ENCODE measurements at places on chromosomes 2 and 18.

DNA sequence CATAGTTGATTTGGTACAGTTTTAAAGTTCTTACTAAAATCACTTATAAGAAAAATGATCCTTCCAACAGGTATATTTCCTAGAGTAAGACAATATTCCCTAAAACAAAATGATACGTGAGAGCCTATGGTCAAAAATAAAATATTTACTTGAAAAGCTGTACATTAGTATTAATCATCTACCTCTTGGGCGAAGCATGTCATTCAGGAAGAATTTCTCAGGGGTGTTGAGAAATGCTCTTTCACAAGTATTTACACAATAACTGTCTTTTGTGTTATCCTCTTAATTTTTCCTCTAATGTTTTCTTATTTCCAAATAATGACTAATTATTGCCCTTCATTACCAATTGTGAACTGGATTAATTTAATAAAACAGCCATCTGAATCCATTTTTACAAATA, 466.3 kb downstream of the SATB2 start:
- no peak for DNase-seq

DNA sequence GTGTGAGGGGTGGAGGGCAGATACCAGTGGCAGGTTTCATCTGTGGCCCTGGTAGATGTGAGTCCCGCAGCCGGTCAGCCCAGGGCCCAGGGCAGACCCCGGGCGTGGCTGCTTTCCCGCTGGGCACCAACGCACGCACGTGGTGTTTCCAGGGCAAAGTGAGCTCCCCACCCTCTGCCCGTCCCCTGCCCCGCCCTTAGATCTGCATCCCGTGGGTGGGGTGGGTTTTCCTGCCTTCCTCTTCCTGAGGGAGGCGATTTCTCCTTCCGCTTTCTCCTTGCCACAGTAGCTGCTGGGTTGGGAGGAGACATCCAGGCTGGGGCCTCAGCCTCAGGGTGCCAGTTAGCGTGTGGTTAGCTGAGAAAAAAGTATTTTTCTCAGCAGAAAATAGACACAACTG, 49.6 kb downstream of the ODC1 start:
- peak; percentile 91 for DNase-seq

GRCh38 chr2:119431155-119431975, at the start of gene TMEM37:
TMEM37 (plus strand) TSS chr2:119431854; CDS start chr2:119431904, 50 bp downstream.
- DNase-seq: no peak

DNA sequence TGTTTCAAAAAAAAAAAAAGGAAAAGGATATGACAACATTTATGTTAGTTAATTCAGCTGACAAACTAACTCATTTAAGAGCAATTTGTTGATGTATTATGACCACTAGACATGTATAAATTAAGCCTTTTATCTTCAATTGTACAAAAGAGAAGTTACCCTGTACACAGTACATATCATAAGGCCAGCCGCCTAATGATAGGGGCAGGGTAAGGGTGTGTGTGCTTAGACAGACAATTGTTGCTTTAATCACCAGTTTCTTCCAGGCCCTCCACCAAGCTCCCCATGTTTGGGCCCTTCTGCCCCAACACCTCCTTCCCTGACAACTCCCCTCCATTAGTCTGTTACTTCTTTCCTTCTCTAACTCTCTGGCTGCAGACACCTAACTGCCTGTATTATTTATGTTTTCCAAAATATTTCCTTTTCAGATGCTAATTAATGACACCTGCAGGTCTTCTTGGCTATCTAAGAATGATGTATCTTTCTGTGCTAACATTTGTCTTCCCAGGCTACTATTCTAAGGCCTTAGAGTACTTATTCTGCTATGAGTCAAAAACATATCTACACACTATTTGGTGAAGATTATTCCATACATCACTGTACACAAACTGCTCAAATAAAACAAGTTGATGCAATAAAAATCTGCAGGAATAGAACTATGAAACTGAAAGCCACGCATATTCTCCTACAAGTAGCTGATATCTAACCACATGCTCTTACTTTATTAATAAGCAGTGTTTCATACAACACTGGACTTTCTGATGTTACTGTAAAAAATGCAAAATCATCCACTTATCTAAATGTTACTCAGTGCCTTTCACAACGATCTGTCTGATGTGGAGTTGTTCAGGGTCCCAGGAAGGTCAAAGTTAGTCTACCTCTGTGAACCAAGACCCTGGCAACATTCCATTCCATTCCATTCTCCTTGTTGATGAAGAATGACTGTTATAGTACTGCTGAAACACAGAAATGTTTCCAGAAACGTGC, 26.4 kb downstream of the TMEM131 start:
- no peak for DNase-seq

DNA sequence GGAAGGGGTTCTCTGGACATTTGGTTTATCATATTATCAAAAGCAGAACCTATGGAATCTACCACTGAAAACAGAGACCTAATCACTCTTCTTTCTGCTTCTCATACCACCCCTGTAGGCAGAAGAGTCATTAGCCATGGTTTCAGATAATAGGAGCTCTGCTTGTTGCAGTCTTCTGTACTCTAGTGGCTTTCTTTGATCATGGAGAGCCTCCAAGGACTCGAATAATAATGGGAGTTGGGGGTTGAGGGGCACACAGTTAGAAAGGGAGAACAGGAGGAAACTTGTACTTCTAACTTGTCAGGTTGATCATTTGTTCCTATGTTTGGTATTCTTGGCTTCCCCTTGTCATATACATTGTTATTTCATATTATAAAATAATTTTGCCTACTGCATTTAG, 52.3 kb upstream of the VWC2L start:
- no peak for DNase-seq

GRCh38 chr2:124296470-124296869, 271.4 kb downstream of the CNTNAP5 start:
- no peak for DNase-seq

DNA sequence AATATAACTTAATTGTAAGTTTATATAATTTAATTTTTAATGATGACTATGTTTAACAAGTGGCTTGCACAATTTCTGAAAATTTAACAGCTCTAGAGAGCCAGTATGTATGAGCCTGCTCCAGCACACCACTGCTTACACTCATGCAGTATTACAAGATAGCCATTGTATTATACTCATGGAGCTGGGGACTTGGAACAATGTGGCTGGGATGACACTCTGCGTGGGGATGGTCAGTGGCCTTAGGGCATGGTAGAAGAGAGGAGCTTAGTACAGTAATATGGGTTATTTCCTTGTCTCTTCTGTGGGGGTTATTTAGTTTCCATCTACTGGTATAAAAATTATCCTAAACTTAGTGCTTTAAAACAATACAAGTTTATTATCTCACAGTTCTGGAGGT, 105.1 kb upstream of the STON1 start:
- DNase-seq: no peak

DNA sequence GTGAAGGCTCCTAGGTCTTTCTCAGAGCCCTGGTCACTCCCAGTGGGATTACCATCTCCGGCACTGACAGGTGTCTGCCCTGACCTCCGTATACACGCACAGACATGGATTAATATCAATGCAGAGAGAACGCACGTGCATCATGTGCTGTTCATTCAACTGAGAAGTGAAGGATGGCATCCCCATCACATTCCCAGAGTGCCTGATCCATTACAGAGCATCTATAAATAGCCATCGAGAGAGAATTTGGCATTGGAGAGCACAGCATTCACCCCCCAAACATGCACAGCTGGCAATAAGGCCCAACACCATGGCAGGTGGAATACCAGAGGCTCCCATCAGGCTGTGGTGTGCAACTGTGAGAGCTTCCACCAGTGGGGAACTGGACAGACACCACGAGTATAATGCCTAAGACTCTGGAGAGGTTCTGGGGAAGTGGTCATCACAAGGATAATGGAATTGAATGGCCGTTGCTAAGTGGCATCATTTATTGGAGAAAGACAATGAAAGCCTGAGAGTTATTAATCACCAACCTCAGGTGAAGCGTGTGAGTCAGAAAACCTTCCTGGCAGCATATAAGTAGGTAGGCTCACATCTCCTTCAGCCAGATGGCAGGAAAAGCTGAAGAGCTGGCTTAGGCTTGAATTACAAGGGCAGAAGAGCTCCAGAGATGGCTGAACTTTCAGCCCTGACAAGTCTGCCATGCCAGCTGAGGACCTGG, 244.5 kb upstream of the ID2 start:
- DNase-seq: no peak

DNA sequence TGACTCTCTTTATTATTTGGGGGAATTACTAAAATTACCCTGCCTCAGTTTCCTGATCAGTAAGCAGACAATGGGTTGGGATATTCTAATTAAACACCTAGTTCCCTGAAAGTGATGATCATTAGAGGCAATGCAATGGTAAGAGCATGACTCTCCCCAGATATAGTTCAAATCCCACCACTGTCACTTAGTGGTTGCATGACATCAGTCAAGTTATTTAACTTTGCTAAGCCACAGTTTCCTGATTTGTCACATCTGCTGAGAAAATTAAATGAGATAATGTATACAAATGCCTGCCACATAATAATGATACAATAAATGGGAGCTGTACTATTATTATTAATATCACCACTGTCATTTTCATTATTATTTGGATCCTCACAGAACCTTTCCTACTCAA, 29.9 kb downstream of the ZEB2 start:
- DNase-seq: no peak

GRCh38 chr2:198004173-198004572, 199.8 kb downstream of the PLCL1 start:
- no peak for DNase-seq
